ENCODE measurements at places on chromosomes 7 and 10.

DNA sequence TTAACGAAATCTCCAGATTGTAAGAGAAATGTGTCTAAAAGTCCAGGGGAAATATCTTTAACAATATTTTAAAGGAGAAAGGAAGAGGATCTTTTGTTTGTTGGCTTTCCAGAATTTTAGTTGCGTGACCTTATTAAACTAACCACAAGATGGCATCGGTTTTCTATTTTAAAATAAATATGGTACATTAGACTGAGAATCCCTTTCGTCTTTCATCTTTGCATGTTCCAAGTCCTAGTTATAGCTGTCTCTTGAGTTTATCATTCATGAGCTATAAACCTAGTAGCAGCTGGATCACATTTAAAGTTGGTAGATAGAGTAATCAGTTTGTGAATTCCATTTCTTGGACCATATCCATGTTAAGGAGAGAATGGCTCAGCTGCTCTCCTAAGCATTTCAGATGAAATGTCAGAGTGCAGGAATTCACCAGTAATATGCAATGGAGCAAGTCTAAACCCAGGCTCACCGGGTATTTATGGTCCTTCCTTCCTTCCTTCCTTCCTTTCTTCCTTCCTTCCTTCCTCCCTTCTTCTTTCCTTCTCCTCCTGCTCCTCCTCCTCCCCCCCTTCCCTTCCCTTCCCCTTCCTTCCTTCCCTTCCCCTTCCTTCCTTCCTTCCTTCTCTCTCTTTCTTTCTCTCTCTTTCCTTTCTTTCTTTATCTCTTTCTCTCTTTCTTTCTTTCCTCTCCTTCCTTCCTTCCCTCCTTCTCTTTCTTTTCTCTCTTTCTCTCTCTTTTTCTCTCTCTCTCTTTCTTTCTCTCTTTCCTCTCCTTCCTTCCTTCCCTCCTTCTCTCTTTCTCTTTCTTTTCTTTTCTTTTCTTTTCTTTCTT is 57.8 kb upstream of the RAB18 start:
- DNase-seq, result peak; percentile 68

GRCh38 chr7:146510088-146510680 is 393.6 kb downstream of the CNTNAP2 start:
- no peak for DNase-seq

DNA sequence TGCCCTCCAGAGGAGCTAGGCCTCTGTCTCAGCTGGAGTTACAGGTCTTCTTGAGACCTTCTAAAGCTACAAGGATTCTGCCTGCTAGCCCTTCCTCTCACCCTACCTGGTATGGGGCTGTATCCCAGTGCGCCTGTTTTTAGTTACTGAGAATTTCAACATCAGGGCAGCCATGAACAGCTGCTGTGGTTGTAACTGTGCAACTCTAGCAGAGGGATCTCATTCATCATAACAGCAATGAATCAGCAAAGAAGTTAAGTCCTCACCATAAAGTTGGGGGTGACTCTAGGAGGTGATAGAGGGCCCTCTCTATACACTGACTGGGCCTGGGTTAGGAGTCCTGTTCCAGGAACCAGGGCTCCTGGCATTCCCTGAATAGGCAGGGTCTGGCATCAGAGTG is 14.0 kb upstream of the CDH23 start:
- peak; percentile 87 for DNase-seq

DNA sequence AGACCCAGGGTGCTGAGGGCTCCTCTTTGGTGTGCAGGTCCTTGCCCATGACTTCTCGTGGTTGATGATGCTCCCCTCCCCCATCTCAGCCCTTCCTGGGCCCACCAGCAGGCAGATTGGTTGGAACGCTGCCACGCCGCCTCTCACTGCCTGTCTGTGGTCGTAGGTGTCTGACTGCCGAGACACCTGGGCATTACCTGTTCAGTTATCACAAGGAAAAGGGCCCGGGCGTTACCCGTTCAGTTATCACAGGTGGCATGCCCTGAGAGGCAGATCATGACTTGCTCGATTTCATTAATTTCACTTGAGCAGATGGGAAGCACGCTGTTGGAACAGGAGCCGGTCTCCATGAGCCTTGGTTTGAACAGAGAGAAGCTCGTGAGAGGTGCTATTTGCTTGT is 42.5 kb downstream of the TACR2 start:
- DNase-seq, result no peak

- no peak for DNase-seq
Observed at GRCh38 chr7:46152696-46153095, 231.6 kb upstream of the IGFBP3 start.

DNA sequence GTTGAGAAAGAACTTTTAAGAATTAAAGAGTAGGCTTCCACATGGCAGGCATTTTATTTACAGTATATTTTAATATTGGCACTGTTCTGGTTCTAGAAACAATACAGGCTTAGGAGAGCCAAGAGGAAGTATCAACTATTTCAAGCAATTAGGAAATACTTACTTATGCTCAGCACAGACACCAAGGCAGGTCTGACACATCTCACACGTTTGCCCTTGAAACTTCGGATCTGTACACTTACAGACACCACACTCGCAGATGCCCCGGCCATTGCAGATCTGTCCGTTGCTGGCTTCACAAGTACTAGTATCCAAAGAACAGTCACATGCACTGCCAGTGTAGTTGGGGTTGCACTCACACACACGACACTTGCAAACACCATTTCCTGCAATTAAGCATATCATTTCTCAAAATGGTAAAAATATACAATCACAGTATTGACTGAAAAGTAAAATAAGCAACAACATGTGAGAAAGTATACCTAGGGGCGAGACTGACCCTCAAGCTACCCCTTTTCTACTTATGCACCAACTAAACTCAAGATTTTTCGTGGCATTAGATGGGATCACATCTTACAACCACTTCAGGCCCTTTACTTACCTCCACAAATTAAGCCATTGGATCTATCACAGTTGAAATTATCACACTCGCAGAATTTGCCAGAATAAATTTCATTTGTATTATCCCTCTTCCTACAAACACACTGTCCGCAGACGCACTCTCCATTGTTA is 46.6 kb downstream of the ITGB1 start:
- peak; percentile 33 for DNase-seq

DNA sequence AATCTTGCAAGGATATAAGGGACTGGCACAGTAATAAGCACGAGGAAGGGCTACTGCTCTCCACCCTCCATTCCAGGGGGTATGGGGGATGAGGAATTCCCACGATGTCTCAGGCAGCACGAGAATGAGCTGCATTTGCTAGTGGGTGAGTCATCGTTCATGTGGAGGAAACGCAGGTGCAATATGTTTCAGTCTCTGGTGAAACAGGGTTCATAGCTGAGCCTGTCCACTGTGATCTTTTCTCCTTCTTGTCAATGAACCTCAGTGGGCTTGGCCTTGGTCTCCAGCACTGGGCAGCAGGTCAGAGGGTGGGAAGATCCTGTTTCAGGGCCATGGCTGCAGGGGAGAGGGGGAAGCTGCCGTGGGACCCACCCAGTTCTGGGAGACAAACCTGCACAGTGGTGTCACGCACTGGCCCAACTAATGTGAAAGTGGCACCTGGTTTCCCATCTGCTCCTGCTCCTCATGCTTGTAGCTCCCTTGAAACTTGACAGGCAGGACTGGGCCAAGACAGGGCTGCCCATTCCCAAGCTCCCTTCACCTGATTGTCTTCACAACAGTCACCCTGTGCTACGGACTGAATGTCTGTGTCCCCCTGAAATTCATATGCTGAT is 181.9 kb downstream of the USP6NL start:
- DNase-seq, result no peak

DNA sequence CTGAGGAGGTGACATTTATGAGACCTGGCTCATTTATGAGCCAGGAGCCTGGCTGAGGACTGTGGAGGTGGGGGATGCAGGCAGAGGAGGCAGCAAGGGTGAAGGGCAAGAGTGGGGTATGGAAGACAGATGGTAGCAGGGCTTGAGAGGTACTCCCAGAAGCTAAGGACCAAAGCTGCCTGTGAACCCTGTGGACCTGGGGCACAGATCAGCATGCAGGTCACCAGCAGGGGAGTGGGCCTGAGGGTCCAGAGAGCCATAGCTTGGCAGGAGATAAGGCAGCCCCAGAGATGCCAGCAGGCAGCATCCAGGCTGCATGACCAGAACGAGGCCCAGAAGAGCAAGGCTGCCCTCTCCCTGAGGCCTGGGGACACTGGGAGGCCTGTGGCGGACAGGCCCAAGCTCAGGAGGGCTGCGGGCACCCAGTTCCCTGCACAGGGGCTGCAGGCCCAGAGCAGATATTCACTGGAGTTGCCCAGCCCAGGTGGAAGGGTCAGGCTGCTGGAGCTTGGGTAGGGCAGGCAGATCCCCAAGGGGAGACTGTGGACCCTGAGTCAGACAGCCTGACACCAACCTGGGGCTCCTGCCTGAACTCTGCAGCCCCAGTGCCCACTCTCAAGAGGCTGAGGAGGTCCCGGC is 3.4 kb downstream of the GPR15LG start:
- no peak for DNase-seq

GRCh38 chr10:93907059-93907458 is 13.3 kb downstream of the SLC35G1 start:
- DNase-seq, result no peak

DNA sequence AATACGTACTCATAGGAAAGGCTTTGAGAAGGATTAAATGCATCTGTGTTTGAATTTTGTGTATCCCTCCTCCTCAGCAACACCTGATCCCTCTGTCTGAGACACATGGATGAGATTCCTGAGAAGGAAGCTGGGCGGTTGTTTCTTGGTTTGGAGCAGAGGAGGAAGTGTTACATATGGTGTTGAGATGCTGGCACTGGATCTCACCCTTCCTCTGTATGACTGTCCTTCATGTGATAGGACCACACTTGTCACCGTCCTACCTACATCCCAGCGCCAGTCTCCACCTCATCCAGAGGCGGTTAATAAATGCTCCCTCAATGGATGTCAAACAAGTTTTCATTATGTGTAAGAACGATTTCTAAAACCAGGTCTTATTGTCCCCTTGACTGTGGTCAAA is 49.4 kb upstream of the KLF6 start:
- DNase-seq, result no peak

DNA sequence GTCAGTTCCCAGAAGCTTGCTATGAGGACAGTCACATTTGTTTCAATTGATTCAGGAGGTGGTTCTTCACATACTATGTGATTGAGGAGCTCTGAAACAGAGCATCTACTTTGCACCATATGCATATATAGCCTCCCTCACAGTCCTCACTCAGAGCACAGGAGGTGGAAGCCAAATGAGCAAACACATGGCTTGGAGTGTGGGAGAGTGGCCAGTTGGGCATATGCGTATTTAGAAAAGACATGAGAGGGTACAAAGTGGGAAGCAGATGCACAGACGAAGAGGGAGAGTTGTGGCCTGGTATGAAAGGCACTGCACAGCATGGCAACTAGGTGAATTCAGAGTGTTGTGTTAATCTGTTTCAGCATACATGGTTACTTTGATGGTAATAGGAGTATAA is 165.6 kb downstream of the COL28A1 start:
- DNase-seq, result no peak

DNA sequence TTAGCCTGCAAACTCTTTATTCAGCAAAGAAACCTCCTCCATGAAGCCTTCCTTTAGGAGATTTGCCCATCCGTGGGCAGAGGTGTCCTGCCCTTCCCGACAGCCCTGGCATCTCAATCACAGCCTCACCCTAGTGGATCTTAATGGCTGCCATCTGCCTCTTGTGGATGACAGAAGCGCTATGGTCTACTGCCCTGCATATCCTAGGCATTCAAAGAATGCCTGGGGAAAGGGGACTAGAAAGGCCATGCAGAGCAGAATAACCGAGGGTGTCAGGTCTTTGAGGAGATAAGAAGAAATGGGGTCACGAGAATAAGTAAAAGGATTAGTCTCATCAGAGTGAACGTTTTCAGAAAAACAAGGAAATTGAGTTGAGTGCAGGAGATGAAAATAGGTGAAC is 57.7 kb upstream of the SPOCK2 start:
- no peak for DNase-seq

DNA sequence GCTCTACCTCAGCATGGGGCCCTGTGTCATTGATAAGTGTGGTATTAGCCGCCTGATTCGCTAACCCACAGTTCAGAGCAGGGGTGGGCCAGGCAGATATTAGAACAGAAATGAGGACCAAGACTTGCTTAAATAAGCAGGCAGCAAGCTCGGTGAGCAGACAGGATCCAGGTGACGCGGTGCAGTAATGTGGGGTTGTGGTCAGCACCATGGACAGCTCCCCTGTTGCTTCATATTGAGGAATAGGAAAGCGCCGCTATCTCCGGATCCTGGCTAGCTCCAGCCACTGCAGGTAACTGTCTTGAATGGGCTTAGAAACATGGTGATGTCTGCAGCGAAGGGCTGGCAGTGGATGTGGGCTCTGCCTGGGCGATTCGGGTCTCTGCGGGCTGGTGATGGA is 51.3 kb upstream of the GPR26 start:
- DNase-seq, result no peak

DNA sequence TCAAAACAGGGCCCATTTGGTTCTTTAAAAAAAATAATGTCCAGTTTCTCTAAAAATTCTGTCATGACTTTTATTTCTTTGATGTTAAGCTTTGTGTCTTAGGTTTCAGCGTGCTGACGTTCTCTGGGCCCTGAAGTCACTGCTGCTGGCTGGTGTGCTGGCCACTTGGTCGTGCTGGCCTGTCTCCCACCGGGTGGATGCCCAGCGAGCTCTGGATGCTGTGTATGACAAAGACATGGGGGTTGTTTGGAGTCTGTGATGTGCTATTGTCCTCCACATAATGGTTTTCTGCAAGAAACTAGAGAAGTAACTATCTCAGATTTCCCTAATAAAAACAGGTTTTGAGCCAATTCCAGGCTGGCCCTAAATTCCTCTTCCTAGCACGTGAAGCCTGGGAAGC is 9.5 kb upstream of the IDI2 start:
- no peak for DNase-seq

DNA sequence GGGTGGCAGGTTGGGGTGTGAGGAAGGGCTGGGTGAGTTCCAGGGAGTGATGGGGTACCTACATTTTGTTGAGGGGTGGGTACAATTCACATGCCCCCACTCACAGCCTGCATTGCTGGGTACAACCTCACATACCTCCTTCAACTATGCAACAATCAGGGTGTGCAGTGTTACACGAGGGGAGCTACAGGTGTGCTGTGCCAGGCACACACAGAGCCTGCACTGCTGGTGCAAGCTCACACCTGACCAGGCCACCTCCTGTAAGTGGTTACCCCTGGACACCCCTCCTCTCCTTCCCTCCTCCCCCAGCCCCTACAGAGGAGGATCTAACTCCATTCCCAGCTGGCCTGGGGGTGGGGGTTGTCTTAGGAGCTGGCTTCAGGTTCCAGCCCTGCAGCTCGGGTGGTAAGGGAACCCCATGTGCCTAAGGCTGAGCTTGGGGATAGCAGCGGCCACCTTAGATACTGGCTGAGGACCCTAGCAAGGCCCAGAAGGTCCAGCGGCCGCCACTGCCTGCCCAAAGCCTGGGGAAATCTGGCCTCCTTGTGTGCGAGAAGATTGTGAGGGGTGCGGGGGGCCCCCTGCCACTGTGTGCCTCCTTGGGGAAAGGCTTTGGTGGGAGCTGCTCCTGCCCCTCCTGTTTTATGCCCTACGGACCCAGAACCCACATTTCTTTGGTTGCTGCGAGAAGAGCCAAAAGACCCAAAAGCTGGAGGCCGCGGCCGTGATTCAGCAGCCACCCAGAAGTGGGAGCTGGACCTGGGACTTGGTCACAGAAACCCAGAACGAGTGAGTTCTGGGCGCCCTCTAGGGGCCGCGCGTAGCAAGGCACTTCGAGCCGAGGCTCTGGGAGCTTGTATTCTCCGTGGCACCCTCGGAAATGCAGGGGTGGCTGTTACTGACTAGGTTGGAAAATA is 10.8 kb downstream of the TLX1 start:
- DNase-seq, result peak; percentile 57

All from AML-193 (cell line).